ENCODE measurements at places on chromosomes 12 and 14. TPM values are rescaled to one million over a fixed set of nuclear protein-coding genes. Genes with fewer than 3 reads are reported as not detected.

- peaks cover 13% of the 10 kb centered on the region for H3K4me1 ChIP-seq
- H3K27ac ChIP-seq: no peak overlapping the region
- no peaks in the 10 kb centered on the region for H3K27me3 ChIP-seq
- peaks cover 18% of the 10 kb centered on the region for H3K36me3 ChIP-seq
Measured at GRCh38 chr12:92021666-92022035, 124.0 kb downstream of the BTG1 start.

GRCh38 chr12:119783787-119784186 is 93.3 kb downstream of the CIT start:
- no peak overlapping the region for H3K4me3 ChIP-seq
- H3K36me3 ChIP-seq: peaks cover 56% of the 10 kb centered on the region
- no peak overlapping the region for H3K27ac ChIP-seq
- peaks cover 5% of the 10 kb centered on the region for H3K4me1 ChIP-seq

HPD gene
- total RNA-seq: not detected

DNA sequence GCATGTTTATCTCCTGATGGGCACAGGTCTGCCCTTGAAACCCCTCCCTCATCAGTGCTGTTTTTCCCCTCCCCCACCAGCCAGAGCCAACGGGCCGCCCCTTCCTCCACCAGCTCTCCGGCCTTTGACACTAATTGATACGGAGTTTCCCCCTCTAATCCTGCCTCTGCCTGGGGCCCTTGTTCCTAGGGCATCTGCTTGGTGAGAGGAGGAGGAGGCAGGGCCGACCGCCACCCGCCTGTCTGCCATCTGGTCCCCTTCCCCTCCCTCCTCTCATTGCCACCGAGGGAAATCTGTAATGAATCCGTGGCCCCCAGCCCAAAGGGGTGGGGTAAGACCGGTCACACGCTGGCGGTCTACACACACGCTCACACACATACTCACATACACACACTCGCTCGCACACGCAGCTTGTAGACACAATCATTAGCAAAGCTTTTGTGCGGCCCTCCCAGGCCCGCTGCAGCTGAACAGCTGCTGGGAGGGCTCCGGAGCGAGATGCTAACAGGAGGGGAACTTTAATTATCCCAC is 27.4 kb downstream of the SRRM4 start:
- peaks cover 4% of the 10 kb centered on the region for H3K27me3 ChIP-seq
- H3K36me3 ChIP-seq: no peaks in the 10 kb centered on the region
- DNase-seq: no peak
- H3K27ac ChIP-seq: no peak overlapping the region
- no peak overlapping the region for H3K4me3 ChIP-seq

ALKBH2 gene
- total RNA-seq: 15.2 TPM

DNA sequence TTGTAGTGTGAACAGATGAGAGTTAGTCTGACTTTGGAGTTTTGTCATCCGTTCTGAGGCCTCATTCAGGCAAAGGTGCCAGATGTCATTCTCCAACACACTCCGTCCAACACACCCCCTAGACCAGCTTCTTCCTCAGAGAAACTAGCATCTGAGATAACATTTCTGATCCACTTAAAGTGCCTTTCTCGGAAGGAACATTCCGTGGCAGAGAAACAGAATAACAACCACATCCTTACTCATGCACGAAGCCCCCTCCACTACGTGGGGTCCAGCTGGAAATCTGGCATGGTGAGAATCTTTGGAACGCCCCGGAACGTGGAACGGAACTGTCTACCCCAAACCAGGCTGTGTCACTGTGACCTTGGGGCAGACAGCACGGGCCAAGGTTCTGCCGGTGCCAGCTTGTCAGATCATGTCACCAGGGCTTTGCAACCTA is 17.0 kb upstream of the BCL7A start:
- H3K4me3 ChIP-seq: no peak overlapping the region
- DNase-seq: no peak
- H3K27me3 ChIP-seq: peaks cover 21% of the 10 kb centered on the region

- H3K4me3 ChIP-seq: no peak overlapping the region
- no peak overlapping the region for H3K27ac ChIP-seq
- H3K36me3 ChIP-seq: no peaks in the 10 kb centered on the region
- H3K27me3 ChIP-seq: peaks cover 30% of the 10 kb centered on the region
Measured at GRCh38 chr14:64594438-64594837, 44.7 kb downstream of the PPP1R36 start.

DNA sequence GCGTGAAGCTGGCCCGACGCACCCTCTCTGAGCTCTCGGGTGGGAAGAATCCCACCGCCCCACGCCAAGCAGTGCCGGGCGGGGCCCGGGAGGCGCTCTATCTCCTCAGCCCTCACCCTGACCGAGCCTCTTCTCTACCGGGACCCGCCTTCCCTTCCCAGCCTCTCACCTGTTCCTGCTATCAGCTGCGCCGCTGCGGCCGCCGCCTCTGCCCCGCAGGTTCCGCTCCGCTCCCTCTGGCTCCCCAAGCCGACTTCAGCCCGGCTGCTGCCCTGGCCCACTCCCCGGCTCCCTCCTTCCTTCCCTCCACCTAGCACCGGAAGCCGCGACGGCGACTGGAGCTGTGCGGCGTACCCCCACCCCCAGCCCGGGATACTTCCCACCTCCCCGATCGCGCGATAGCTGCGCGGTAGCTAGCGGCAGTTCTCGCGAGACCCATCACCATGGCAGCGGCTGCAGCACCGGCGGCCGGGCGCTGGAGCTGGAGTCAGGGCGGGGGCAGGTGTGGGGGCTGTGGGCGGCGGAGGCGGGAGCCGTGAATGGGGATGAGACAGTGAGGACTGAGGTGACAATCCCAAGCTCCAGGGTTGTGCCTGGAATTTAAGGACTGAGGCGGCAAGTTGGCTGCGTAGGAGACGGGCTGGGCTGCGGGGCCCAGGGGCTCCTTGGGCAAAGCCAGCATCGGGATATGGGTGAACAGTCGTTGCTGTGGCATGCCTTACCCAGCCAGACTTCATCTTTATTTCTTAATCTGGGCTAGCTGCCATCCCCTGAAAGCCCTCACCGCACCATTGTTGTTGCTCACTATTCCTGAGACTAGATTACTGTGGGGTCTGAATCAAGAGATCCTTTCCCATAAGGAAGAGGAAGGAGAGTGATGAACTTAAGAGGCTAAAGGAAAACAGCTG is at the start of gene ARF3:
ARF3 (minus strand) TSS at position 347 of the 908 bp plus-strand sequence. CDS start 16,392 bp downstream, outside the sequence.
- peaks cover 17% of the 10 kb centered on the region for H3K36me3 ChIP-seq
- H3K27me3 ChIP-seq: peaks cover 8% of the 10 kb centered on the region
- peaks cover 31% of the 10 kb centered on the region for H3K4me1 ChIP-seq
- H3K27ac ChIP-seq: peak within 1 kb of the TSS; percentile 93
- peak; percentile 94 for DNase-seq

DNA sequence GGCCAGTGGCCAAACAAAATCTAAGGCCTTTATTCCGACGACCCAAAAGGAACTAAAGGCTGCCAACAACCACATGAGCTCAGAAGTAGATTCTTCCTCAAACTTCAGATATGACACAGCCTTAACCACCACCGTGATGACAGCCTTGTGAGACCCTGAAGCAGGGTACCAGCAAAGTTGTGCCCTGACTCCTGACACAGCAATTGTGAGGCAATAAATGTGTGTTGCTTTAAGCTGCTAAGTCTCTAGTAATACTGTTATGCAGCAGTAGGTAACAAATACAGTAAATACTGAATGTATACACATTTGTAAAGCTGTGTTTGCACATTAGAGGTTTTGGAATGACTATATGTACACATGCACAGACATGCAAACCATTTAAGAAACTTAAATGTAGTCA is 10.7 kb upstream of the SLC6A13 start:
- no peaks in the 10 kb centered on the region for H3K27me3 ChIP-seq
- no peak for DNase-seq
- no peak overlapping the region for H3K27ac ChIP-seq

- H3K36me3 ChIP-seq: peaks cover 29% of the 10 kb centered on the region
- no peak for DNase-seq
- H3K27me3 ChIP-seq: peaks cover 4% of the 10 kb centered on the region
- H3K4me1 ChIP-seq: peaks cover 10% of the 10 kb centered on the region
Measured at GRCh38 chr12:46415552-46415951, 43.0 kb upstream of the SLC38A2 start.

DNA sequence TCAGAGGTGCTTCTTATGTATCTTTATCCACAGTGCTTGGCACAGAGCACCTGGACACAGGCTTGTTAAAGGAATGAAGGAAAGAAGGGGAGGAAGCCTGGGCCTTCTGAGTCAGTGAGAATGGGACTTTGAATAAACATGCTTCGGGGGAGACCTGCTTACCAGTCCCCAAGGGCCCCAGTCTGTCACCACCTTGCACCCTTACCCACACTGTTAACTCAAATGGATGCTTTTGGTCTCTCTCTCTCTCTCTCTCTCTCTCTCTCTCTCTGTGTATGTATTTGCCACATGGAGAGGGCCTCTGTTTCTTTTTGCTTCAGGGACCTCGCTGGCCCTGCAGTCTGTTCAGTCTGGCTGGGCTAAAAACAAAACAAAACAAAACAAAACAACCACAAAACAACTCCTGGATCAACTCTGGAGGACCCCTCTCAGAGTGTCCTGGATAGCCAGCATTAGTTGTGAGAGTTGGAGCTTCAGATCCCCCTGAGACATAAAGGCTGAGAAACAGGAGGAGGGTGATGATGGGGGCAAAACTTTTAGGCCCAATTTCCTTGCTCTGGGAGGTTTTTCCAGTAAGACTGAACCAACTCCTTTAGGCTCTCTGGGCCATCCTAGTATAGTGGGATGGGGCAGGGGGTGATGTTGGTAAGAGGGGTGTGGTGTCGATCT is 1.9 kb downstream of the KIF5A start:
- H3K36me3 ChIP-seq: peaks cover 1% of the 10 kb centered on the region
- no peak overlapping the region for H3K4me3 ChIP-seq
- DNase-seq: no peak

DNA sequence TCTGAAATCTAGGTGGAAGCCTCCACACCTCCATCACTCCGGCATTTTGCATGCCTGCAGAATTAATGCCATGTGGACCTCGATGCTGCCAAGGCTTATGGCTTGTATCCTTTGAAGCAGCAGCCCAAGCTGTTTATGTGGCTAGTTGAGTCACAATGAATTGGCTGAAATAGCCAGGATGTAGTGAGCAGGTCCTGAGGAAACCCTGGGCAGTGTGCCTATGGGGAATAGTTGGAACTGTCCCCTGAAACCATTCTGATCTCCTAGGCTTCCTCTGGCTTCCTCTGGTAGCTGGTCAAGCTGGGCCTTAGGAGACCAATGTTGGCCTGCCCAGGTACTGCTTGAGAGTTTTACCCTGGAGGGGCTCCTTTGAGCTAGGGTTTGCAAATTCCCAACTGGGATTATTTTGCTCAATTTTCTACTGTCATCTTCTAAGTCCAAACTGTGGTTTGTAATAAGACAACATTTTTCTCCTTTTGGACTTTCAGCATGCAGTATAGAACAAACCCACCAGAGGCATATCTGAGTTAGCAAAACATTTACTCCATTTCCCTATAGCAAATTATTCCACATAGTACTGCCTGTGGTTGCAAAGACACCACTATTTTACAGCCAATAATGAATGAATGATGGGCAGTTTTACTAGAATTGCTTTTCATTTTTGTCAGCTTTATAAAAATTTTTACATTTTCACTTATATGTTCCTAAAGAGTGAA is 85.1 kb upstream of the AMIGO2 start:
- H3K27ac ChIP-seq: no peak overlapping the region
- no peak overlapping the region for H3K4me3 ChIP-seq
- H3K36me3 ChIP-seq: peaks cover 68% of the 10 kb centered on the region
- DNase-seq: no peak
- peaks cover 8% of the 10 kb centered on the region for H3K4me1 ChIP-seq
- H3K27me3 ChIP-seq: no peaks in the 10 kb centered on the region

ASPG gene
- not detected for total RNA-seq

DNA sequence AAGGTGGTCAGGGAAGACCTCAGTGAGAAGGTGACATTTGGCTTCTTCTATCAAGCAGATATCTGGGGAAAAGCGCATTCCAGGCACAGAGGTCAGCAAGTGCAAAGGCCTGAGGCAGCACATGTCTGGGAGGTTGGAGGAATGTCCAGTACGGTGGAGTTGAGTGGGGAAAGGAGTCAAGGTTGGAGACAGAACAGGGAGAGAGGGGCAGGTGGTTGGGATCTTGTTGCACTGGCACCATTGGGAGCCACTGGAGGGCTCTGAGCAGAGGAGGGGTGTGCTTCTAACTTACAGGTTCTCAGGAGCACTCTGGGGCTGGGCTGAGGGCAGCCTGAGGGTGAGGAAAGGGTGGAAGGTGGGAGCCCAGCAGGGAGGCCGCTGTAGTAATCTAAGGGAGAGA is 52.1 kb downstream of the EID3 start:
- no peak overlapping the region for H3K27ac ChIP-seq
- H3K27me3 ChIP-seq: no peaks in the 10 kb centered on the region
- peaks cover 5% of the 10 kb centered on the region for H3K36me3 ChIP-seq
- no peak for DNase-seq
- peaks cover 2% of the 10 kb centered on the region for H3K4me1 ChIP-seq

DNA sequence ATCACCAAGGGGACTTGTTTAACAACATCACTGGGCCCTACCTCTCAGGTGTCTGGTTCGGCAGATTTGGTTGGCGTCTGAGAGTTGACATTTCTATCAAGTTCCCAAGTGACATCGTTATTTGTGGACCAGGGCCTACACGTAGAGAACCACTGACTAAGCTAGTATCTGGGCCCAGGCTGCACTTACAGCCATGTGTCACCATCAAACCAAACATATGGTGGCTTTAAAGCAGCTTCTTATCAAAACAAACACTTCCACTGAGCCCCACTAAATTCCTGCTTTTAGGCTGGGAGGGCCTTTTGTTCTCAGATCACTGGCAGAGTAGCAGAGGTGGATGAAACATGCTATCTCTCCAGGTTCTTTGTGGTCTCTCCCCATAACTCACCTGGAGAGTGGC is 220.5 kb downstream of the PELI2 start:
- no peaks in the 10 kb centered on the region for H3K36me3 ChIP-seq
- no peak for DNase-seq
- H3K4me3 ChIP-seq: no peak overlapping the region
- H3K27ac ChIP-seq: no peak overlapping the region
- H3K4me1 ChIP-seq: peaks cover 2% of the 10 kb centered on the region
- H3K27me3 ChIP-seq: peaks cover 1% of the 10 kb centered on the region

DNA sequence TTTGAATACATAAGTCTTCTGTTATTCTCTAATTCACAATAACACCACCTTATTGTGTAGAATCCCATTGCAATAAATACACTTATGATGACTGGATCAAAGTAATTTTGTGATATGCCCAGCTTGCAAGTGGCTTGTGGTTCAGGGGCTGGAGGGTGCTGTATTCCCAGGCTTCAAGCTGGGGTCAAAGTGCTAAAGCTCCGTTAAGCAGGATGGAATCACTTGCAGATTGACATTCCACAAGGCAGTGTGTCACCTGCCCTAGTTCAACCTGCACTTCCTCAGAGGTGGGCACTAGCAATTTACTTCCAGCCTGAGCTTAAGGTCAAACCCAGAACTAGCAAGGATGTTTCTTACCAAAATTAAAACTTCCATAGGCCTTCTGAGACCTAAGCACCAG is 166.6 kb downstream of the SSPN start:
- no peak for DNase-seq
- H3K27me3 ChIP-seq: no peaks in the 10 kb centered on the region
- no peaks in the 10 kb centered on the region for H3K4me1 ChIP-seq
- H3K27ac ChIP-seq: no peak overlapping the region

ZNF664 gene
- total RNA-seq: 50.4 TPM
